Hippocampal formation (tissue), 2 donors: ENCODE measurements at places on chromosomes 6 and 20.

- no peak for DNase-seq
These were observed 88.4 kb downstream of the PXDC1 start for GRCh38 chr6:3663081-3663480.

GRCh38 chr6:36247693-36248092 is 22.2 kb upstream of the PNPLA1 start:
- DNase-seq = no peak

GRCh38 chr6:151276112-151276740 is 36.5 kb downstream of the AKAP12 start:
- DNase-seq = no peak

DNA sequence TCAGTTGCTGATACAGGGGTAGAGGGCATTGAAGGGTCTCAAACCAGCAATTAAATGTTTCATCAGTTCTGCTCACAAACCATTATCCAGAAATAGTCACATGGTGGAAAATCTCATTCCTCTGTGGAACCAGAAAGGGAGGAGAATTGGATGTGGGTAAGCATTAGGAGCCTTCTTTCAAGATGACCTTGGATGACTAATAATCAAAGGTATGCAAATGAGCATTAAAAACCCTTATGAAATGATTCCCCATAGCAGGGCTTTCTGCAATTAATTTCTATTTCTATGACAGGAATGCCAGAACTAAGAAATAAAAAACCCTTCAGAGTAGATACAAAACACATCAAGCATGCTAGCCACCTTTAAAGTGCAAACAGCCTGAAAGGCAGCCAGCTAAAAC is 37.4 kb upstream of the HCRTR2 start:
- no peak for DNase-seq

- no peak for DNase-seq
These were observed 98.8 kb upstream of the CEP85L start for GRCh38 chr6:118750143-118750542.

DNA sequence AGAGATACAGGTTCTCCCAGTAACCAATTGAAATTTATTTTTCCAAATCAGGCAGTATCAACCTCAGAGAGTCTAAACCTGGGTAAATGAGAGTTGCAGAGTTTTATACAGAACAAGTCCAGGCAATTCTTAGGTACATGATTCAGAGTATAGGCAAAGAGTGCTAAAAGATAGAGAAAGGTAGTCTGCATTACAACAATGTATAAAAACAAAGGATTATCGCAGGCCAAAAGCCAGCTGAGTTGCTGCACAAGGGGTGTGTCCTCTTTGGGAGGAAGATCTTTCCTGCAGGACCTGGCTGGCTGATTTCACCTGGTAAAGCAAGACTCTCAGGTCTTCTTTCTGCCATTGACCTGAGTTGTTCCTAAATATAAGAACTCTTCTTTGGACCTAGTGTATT is 48.9 kb upstream of the ECHDC1 start:
- no peak for DNase-seq
